Iris pigment epithelial cell (primary cell): ENCODE measurements at places on chromosomes 11 and 22.

- DNase-seq, result no peak
These were observed 53.8 kb downstream of the PACS1 start for GRCh38 chr11:66123902-66124301.

- no peak for DNase-seq
These were observed 77.7 kb upstream of the B3GAT1 start for GRCh38 chr11:134489728-134490127.

DNA sequence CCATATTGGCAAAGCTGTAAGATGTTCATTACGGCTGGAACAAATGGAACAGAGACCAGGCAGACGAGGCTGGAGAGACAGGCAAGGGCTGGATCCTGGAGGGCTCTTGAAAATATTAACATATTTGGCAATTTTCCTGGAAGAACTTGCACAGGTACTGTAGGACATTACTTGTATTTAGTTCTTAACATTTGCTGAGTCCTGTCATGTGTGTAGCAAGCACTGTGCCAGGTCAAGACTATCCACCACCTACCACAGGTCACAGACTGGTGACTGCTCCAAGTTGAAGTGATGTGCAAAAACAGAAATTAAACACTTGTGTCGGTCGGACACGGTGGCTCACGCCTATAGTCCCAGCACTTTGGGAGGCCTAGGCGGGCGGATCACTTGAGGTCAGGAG is 58.7 kb upstream of the TNRC6B start:
- DNase-seq, result no peak

- DNase-seq, result peak; percentile 90
These were observed 2.5 kb upstream of the RCN1 start for GRCh38 chr11:32088117-32088941.

DNA sequence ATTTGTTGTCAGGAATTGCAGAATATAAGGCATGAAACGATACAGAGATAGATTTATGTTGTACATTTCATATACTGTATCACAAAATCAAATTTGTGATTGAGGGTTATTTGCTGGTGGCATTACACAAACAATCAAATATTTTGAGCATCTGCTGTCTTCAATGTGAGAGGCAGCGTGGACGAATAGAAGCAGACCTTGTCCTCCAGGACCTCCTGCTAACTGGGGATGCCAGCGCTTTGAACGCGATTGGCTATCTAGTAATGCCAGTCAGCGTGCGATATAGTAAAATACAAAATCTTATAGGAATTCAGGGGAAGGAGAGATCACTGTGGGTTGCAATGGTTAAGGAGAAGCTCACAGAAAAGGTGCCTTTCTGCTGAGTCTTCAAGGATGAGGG is 631 bp upstream of the SNX19 start:
- DNase-seq, result no peak

DNA sequence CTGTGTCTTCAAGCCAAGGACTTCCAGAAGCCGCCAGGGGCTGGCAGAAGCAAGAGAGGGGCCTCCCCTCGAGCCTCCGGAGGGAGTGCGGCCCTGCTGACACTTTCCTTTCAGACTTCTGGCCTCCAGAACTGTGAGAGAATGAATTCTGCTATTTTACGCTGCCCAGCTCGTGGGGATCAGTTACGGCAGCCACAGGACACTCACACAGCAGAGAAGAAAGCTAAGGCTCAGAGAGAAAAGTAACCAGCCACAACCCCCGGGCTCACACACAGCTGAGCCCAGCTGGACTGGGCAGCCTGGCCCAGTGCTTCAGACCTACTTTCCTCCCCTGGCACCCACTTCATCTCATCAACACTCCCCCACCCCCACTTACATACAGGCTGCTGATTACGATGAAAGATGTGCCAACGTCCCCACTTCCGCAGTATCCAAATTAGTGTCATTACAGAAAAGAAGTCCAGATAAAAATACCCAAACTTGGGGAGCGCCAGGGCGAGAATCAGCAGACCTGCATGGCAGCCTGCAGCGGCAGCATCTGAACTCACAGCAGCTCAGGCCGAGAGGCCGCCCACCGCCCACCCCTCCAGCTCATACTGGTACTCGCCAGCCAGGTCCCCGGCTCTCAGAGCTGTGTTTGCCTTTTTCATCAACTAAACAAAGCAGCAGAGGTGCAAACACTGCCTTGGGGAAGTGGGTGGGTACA is 15.3 kb downstream of the PHF21B start:
- DNase-seq, result no peak

GRCh38 chr11:126072801-126073594 is 10.3 kb upstream of the CDON start:
- DNase-seq, result no peak

- DNase-seq, result peak; percentile 63
These were observed at the start of gene VWCE for GRCh38 chr11:61294717-61295595. VWCE (minus strand) TSS chr11:61295316; CDS start chr11:61295037, 279 bp downstream.

GRCh38 chr11:6646071-6646470 is 9.5 kb downstream of the DCHS1 start:
- DNase-seq, result peak; percentile 80

GRCh38 chr22:40232624-40233023 is 54.9 kb downstream of the TNRC6B start:
- no peak for DNase-seq

GRCh38 chr11:101215069-101215468 is 85.5 kb upstream of the PGR start:
- no peak for DNase-seq

GRCh38 chr11:128707681-128708080 is 13.8 kb downstream of the FLI1 start:
- peak; percentile 77 for DNase-seq

GRCh38 chr22:23187871-23188700 is 7.8 kb downstream of the BCR start:
- no peak for DNase-seq

- peak; percentile 88 for DNase-seq
These were observed 3.1 kb upstream of the ADM start for GRCh38 chr11:10301656-10302358.

GRCh38 chr22:26828311-26828710 is 170.9 kb downstream of the MIAT start:
- DNase-seq, result no peak

GRCh38 chr11:98545544-98546175 is 475.1 kb upstream of the CNTN5 start:
- DNase-seq, result no peak

- no peak for DNase-seq
These were observed 60.5 kb upstream of the ARHGAP32 start for GRCh38 chr11:129252621-129253020.
